ENCODE measurements at places on chromosomes 3 and 15.

GRCh38 chr15:46865155-46865554 lies 852.1 kb upstream of the SEMA6D start:
- no peak for DNase-seq

GRCh38 chr15:67832031-67832551 lies 6.8 kb downstream of the SKOR1 start:
- no peak for DNase-seq

DNA sequence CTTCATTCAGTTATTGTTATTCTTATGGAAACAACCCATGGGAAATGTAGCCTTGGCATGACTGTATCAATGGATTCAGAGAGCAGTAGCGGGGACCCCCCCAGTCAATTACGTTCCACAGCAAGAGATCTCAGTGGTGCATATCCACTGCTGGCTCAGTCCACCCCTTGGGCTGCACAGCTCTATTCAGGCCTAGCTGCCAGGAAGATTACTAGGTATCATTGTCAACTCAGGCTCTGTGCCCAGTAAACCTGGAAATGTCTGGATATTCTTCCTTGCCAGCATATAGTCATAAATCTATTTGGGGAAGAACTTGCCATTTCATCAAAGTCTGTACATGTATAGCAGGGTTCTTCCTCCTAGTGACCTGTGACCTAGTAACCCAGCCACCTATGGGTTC lies 128.1 kb upstream of the CCDC54 start:
- DNase-seq: no peak

DNA sequence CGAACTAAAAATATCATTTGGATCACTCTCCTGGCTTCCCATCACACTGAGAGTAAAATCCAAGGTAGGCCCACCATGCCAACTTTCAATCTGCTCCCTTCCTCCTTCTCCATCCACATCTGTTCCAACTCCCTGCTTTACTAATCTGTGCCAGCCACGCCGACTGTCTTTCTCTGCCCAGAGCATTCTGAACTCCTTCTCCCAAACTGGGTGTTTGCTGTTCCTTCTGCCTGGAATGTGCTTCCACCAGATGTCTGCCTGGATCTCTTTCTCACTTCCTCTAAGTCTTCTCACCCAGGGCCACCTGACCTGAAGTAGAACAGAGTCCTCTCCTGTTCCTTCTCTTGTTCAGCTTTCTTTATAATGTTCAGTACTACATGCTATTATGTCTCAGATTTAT lies 5.6 kb upstream of the ARL8B start:
- DNase-seq: no peak

- DNase-seq: no peak
Measured at GRCh38 chr3:5735896-5736295, 548.4 kb downstream of the EDEM1 start.

DNA sequence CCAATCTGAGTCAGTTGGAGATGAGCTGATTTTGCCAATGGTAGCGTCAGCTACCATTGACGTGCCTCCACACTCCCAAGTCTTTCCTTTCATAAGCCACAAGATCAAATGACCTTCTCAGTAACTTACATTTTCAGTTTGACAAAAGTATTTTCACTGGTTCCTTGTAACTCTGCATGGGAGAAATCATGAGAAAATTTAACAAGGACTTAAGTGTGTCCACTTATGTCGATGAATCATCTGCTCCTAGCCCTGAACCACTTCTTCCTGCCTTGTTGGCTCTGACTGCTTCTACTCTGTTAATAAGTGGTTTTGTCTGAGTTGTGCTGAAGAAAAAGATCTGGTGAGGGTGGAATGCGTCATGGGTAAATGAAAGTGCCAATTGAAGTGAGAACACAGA lies 101.2 kb downstream of the NFKBIZ start:
- no peak for DNase-seq

- DNase-seq: no peak
Measured at GRCh38 chr3:61008998-61009380, 242.3 kb downstream of the FHIT start.

GRCh38 chr3:170622369-170623159 lies 36.7 kb upstream of the SLC7A14 start:
- no peak for DNase-seq

DNA sequence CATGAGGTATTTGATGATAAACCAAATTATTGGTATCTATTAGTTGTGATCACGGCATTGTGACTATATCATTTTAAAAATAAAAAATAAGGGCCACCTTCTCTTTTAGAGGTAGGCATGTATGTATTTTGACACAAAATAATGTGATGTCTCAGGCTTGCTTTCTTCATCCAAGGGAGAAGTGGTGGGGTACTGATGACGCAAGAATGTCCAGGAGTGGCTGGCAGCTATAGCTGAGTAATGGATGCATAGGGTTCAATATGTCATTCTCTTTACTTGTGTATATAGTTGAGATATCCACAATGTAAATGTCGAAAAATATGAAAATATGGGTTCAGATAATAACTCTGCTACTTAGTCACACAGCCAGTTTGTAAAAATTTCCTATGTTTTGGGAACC lies 46.8 kb upstream of the NSMCE3 start:
- DNase-seq: no peak

DNA sequence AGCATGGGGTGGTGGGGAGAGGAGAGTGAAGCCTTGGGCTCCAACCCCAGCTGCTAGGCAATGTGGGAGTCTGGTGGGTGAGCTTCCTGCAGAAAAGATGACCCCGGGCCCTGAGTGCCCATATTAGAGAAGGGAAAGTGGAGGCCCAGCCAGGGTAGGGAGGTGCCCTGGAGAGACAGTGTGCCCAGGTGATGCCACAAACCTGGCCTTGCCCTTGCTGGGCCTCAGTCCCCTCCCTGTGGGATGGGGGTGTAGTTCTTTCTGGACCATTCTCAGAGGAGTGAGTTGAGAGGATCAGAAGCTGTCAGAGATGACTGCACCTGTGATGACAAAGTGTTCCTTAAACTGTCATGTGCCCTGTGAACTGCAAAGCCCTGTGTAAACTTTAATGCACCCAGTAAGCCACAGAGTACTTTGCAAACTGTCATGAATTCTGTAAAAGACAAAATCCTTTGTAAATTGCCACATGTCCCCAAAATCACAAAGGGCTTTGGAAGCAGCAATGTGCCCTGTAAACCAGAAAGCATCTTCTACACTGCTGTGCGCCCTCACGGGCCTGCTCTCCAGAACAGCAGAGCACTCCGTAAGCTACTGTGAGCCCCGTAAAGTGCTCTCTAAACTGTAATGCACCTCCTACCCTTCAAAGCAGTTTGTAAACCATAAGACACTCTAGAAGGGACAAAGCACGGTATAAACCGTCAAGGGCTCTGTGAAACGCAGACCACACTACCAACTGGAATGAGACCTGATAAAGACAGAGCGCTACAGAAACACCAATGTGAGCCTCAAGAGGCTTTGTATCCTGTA lies 51.3 kb upstream of the FGD5 start:
- DNase-seq: no peak

GRCh38 chr3:151751161-151751560 lies 17.4 kb downstream of the AADACL2 start:
- DNase-seq: no peak

GRCh38 chr3:141815667-141816066 lies 52.5 kb downstream of the GRK7 start:
- DNase-seq: no peak

DNA sequence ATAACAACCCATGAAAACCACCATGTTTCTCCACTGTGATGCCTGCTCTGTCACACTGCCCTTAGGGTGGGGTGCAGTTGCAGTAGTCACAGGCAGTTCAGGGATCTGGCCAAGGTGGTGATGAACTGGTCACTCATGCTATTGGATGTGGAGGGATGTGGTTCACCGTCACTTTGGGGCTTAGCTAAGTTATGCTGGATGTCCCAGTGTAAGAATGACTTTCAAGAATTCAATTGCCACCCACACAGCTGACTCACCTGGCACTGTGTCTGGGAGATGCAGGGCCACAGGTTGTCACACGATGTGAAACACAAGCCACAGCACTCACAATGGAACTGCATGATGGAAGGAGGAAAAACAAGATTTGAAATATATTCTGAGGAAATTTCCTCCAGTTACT lies 146.1 kb upstream of the CTNNB1 start:
- DNase-seq: no peak

DNA sequence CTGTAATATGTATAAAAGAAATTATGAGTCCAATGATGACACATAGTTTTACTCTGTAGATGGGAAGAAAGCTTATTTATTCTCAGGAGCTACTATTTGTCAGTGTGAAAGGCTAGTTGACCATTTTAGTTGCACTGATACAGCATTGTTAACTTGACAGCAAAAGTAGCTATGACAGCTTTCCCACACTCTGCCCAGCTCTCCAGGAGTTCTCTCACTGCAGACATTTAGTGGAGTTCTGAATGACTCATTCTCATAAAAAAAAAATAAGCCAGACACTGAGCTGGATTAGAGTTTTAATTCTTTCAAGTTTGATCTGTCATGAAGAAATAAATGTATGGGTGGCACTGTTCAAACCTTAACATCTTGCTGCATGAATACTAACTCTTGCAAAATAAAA lies 77.2 kb upstream of the CFAP20DC start:
- DNase-seq: no peak

DNA sequence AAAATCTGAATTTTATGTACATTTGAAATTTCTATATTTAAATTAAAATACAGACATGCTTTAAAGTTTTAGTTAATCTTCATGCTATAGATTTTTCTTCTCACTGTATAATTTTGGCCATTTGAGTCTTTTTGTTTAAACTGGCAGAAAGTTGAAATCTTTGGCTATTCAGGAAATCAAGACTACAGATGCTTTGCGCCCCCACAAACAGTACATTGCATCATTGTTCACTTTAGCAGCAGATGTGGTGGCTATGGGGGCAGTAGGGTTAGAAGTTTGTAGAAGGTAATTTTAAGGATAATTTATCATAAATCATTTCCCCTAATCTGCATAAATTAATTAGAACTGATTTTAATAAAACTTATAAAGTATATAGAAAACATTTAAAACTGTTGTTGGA lies 20.9 kb downstream of the SPPL2A start:
- DNase-seq: no peak

- no peak for DNase-seq
Measured at GRCh38 chr15:95202569-95203349, 971.4 kb downstream of the MCTP2 start.

- no peak for DNase-seq
Measured at GRCh38 chr3:33613041-33613440, 105.0 kb downstream of the CLASP2 start.

DNA sequence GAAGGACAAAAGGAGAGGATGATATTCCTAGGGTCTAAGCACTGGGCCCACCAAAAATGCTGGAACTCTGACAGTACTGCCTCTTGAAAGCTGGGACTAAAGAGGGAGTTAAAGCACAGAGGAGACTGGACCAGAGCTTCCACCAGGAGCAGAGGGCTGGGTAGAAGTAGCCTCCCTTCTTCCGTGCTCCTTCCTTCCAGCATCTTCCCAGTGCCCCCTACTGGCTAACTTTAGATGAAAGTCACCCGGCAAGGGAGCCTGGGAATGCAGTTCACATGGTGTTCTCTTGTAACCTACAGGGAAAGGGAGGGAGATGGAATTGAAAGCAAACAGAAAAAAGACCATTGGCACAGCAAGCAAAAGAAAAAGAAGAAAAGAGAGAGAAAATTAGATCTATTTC lies 106.1 kb upstream of the COL8A1 start:
- DNase-seq: no peak

- no peak for DNase-seq
Measured at GRCh38 chr3:16477056-16477455, 36.4 kb downstream of the RFTN1 start.

DNA sequence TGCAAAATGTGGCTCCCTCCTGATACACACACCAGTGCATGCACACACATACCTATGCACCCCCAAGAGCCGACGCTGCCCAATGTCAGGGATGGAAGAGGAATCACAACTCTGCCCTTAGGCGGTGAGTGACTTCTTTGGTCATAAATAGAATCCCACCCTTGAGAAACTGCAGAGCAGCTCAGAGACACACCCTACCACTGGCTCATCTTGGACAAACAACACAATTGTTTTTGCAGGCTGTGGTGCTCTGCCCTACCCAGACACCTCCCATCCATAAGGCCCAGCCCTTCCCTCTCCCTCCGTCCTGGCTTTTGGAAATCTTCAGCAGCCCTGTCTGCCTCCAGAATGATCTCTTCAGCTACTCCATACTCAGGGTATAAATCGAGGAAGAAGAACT lies 73.8 kb upstream of the HRH1 start:
- DNase-seq: no peak

DNA sequence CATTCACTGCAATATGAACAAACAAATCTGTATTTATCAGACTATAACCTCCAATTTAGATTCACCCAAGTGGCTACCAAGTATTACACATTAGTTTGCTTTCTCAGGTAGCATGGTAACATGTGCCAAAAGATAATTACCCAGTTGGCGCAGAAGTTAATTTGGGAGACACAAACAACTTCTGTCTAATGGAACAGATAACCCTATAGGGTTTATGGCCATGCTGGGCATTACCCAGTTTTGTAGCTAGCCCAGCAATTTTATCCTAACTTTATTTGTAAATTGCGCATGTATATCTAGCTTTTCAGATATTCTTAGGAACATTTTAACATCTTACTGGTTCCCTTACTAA lies 780 bp downstream of the RPL22L1 start:
- no peak for DNase-seq

DNA sequence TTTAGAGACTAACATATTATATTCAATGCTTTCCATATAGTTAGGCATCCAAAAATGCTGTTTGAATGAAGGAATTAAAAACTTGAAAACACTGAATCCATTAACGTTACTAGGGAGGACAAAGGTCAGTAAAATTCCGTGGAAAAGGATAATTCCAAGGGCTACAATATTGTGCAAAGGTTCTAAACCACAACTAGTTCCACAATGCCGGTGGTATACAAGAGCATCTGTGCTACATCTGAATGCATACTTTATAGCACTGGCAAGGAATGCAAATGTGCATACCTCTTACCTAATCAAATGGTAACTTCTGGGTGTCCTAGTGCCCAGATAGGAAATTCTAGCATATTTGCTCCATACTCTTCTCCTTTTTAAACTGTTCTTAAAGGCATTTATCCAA lies 2.2 kb downstream of the ICE2 start:
- DNase-seq: no peak

DNA sequence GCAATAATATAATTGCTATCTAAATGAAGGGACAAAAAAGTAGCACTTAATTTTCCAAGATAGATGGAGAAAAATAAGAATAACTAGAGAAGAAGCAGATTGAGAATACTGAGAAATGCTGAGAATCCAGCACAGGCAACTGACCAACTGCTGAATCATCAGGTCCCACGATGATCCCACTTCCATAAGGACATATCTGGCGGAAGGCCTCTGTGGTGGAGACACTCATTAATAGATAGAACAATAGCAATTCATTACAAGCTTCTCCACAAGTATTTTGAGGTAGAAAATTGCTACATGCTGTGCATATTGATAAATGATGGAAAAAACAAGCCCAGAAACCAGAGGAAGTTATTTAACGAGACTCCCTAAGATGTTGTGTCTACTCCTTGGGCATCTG lies 105.9 kb downstream of the DUT start:
- DNase-seq: no peak

DNA sequence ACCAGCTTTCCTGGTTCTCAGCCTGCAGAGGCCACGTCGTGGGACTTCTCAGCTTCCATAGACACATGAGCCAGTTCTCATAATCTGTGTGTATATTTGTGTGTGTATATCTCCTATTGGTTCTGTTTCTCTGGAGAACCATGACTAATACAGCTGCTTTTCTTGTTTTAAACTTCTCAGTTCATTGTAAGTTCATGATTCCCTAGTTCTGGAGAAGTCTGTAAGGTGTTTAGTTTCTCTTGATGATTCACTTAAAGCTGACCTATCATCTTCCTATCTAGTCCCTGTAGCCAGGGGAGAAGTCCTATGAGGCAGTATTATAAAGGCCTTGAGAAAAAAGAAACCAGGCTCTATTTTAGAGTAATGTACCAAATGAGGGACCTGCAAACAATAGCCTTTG lies 147.7 kb downstream of the RYR3 start:
- DNase-seq: no peak

- DNase-seq: no peak
Measured at GRCh38 chr15:62823561-62823960, 219.0 kb upstream of the TPM1 start.
